ENCODE measurements at places on chromosomes 6 and 20.

DNA sequence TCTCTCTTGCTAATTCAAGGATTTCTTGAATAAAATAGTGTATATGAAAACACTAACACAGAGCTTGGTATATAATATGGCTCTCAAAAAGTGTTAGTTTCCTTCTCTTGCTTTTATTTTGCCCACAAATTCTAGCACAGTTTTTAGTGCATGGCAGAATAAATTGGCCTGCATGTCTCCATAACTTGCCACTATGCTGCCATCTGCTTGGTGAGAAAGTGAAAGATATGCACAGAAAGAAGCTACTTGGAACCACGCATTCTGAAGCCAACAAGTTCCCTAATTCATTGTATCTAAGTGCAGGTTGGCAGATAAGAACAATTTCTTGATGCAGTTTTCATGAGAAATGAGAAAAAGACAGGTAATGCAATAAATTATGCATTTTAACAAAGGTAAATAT lies 101.2 kb downstream of the EPHA7 start:
- ATAC-seq, result no peak

DNA sequence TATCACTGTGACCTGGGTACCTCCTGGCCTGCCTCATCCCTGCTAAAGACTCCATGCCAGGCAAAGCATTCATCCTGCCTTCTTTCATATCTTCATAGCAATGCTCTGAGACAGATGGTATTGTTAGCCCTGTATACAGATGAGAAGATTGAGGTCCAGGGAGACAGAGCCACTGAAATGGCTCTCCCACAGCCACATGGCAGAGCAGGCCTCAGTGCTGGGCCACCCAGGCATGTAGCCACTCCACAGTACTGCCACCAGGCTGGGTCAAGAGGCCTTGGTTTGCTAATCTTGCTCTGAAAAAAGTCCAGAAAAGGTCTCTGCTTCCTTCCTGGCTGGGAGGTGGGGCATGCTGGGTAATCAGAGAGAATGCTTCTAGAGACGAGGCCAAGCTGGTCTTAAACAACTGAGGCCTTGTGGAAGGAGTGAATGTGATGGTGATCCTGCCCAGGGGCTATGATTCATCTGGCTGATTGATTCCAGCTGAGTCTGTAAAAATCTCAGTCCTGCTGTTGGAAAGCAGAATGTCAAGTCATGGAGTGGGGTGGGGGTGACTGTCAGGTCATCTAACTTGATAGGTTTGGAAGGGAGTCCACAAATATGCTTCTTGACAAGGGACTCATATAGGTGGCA lies 29.8 kb downstream of the HM13 start:
- ATAC-seq, result no peak

DNA sequence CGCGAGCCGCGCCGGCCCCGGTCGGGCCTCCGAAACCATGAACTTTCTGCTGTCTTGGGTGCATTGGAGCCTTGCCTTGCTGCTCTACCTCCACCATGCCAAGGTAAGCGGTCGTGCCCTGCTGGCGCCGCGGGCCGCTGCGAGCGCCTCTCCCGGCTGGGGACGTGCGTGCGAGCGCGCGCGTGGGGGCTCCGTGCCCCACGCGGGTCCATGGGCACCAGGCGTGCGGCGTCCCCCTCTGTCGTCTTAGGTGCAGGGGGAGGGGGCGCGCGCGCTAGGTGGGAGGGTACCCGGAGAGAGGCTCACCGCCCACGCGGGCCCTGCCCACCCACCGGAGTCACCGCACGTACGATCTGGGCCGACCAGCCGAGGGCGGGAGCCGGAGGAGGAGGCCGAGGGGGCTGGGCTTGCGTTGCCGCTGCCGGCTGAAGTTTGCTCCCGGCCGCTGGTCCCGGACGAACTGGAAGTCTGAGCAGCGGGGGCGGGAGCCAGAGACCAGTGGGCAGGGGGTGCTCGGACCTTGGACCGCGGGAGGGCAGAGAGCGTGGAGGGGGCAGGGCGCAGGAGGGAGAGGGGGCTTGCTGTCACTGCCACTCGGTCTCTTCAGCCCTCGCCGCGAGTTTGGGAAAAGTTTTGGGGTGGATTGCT lies 1.3 kb downstream of the VEGFA start:
- ATAC-seq, result peak; percentile 11

GRCh38 chr6:13284646-13285045 lies 43.7 kb downstream of the TBC1D7 start:
- no peak for ATAC-seq

- peak; percentile 96 for ATAC-seq
Observed at GRCh38 chr6:111614833-111615582, 9.3 kb upstream of the TRAF3IP2 start.

- ATAC-seq, result no peak
Observed at GRCh38 chr6:148263010-148263409, 79.6 kb upstream of the SASH1 start.

DNA sequence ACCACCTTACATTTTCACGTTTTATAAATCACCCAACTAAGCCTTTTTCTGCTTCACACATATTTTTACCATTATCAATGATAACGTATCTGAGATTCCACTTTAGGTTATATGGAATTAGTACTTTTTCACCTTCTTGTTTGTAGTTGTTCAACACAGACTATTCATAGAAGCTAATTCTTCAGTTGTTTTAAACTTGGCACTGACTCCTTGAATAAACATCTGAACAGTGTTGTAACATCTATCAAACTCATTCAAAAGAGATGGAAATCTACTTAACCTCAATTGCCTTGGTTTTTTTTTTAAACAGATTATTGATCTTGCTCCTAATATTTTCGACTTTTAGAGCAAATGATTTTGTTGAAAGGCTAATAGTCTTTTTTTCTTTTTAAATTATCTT lies 34.2 kb downstream of the PTPRA start:
- ATAC-seq, result no peak

DNA sequence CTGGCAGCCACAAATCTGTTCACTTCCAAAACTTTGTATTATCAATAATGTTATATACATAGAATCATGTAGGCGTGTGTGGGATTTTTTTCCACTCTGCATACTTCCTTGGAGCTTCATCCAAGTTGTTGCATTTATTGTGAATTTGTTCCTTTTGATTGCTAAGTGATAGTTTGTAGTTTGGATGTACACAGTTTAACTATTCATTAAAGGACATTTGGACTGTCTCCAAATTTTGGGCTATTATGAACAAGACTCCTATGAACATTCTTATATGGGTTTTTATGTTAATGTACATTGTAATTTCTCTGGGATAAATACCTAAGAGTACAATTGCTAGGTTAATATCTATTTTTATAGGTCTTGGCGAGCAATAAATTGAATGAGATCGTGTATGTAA lies 36.2 kb upstream of the GCNT2 start:
- no peak for ATAC-seq

GRCh38 chr6:128525406-128525805 lies 5.0 kb upstream of the PTPRK start:
- ATAC-seq, result no peak

DNA sequence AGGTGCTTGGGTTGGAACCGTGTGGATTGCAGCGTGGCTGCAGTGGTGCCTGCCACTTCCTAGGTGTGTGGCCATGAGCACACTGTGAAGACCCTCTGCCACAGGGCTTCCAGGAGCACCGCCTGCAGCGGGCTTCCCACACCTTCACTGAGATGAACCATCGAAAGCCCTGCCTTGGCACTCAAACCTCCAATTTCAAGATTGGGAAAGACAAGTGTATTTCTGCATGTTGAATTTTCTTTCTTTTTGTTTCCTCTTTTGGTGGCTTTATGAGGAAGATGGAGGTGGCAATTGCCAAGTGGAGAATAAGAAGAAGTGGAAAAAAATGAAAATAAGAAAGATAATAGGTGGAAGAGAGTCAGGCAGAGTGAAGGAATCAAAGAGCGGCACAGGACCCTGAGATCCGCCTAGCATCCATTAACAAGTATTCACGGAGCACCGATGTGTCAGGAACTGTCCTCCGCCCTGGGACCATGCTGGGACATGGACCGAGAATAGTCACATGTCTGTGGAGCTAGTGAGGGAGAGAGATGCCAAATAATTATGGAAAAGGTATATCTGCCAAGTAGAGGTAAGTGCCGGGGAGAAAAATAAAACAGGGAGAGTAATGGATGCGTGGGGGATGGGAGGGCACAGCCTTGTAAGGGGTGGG lies 159.9 kb downstream of the BCAS1 start:
- no peak for ATAC-seq

DNA sequence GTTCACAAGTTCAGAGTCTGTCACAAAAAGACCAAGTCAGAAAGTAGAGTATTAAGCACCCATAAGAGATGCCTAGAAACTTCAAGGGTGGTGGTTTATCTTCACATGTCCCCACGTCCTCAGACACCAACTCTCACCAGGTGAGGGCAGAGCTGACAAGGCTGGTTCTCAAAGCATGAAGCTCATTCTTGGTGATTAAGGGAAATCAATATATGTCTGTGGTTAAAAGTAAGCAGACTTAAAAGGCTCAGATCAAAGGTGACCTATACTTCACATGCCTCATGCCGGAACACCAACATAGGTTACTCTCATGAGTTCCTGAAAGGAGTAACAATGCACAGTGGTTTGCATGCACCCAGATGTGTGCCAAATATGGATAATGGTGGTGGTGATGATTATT lies 27.0 kb downstream of the IL17A start:
- ATAC-seq, result no peak

DNA sequence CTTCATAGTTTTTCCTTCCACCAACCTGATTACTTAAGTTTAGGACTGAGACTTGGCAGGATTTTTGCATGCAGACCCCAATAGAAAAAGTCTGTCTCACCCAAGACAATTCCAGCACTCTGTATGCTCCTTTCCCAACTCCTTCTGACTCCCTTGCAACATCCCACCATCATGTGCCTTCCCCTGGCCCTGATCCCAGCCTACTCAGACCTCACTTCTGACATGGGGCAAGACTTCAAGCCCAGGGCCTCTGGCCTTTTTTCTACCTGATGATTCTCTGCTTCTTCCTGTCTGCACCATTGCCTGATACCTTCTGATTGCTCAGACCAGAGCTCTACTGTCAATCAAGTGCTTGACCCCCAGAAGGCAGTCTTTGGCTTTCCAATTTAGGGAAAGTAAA lies 96.6 kb downstream of the HAO1 start:
- no peak for ATAC-seq

- ATAC-seq, result no peak
Observed at GRCh38 chr6:12903246-12903645, 186.7 kb downstream of the PHACTR1 start.

DNA sequence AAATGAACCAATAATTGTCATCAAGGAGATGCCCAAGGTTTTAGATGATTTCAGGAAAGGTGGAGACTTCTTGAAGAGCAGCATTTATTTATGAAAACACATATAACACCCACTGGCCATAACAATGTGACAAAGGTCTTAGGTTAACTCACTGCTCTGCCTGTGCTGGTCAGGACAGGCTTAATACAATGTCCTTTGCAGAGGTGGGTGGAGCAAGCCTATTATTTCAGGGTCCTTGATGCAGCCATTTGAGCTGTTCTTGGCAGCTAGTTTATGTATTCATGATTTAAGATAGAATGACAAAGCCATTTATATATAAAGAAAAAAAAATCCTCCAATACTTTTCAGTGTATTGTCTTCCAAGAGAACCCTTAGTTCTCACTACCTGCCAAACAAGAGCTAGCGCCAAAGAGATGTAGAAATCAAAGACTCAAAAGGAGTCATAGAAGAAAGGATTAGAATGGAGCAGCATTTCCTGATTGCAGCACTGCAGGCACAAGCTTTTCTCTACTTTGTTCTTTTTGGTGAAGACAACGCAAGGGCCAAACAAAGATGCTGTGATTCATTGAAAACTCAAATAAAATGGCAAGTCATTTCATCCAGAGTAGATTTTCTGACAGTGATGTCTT lies 124.3 kb upstream of the TSHZ2 start:
- ATAC-seq, result no peak

- ATAC-seq, result peak; percentile 69
Observed at GRCh38 chr6:161169035-161169434, 104.8 kb downstream of the AGPAT4 start.

DNA sequence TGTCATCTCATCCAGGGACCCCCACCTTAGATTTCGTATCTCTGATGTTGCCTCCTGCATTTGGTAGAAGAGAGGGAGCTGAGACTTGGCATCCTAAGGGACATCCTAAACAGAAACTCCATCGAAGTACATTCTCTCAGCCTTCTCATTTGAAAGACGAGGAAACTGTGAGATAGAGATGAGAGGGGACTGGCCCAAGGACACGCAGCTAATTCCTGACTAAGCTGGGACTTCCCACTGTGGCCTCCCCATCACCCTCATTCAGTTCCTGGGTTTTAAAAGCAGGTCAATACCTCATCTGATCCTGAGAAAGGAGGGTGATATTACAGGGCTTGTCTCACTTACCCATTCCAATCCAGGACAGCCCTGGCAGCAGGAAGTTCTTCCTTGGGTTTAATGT lies 855 bp upstream of the WFDC5 start:
- no peak for ATAC-seq

- ATAC-seq, result no peak
Observed at GRCh38 chr6:101231606-101232235, 161.8 kb upstream of the GRIK2 start.

DNA sequence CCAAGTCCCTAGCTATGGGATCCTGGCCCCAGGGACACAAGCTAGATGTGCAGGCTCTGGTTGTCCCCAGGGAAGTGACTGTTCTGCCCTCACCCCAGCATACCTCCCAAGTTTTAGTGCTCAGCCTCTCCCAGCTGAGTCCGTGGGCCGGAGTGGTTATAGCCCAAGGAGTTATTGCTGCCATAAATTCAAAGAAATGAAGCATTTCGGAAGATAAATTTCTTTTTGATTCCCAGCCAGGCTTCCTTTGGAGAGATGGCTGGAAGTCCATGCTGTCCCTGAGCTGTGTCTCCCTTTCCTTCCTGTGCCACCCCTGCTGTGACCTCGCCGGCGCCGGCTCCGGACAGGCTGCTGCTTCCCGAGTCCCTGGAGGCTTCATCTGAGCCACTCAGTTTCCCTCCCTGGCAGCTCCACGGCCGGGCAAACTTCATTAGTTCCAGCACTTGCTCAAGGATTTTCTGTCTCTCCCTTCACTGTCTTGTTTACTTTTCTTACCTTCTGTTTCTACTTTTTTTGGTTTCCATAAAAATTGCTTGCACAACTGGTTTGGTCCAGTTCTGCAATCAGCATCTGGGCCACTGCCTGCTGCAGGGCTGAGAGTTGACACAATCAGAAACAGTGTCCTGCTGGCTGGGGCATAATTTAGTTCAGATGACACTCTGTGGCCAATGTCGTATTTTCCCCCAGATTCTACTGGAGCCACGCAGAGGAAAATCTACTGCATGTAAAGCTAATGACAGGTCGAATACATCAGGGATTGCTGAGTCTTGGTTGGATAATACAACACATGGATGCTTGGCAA lies 225.5 kb downstream of the SYNDIG1 start:
- ATAC-seq, result peak; percentile 91

- no peak for ATAC-seq
Observed at GRCh38 chr6:121216928-121217327, 117.4 kb downstream of the TBC1D32 start.

- ATAC-seq, result no peak
Observed at GRCh38 chr20:4835244-4836177, 113.8 kb downstream of the PRND start.

GRCh38 chr6:15266423-15266996 lies 20.6 kb downstream of the JARID2 start:
- no peak for ATAC-seq

GRCh38 chr6:150492941-150493340 lies 106.7 kb upstream of the PLEKHG1 start:
- ATAC-seq, result no peak

Data from motor neuron (in vitro differentiated cells).